Heart right ventricle (tissue), 16 donors: ENCODE measurements at places on chromosomes 11 and 22. TPM values are rescaled to one million over a fixed set of nuclear protein-coding genes. Genes with fewer than 3 reads are reported as not detected.

Gene CARD10
- 7.9 TPM for total RNA-seq

Gene CRACR2B
- total RNA-seq, result 12.4 TPM

DNA sequence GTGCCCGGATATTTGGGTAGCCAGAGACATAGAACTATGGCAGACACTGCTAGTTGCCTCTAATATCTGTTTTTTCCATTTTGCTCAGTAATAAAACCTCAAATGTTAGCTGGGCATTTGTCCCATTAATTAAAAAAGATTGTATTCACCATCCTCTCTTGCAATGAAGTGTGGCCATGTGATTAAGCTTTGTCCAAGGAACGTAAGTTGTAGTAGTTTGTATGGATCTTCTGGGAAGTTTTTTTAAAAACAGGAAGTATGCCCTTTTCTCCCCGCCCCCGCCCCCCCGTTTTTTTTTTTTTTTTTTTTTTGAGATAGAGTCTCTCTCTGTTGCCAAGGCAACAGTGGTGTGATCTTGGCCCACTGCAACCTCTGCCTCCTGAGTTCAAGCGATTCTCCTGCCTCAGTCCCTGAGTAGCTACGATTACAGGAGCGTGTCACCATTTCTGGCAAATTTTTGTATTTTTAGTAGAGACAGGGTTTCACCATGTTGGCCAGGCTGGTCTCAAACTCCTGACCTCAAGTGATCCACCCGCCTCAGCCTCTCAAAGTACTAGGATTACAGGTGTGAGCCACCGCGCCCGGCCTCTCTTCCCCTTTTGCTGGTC, 1.7 kb upstream of the TMEM135 start:
- no peak for DNase-seq

- no peak for DNase-seq
Measured at GRCh38 chr11:134558916-134559601, 147.0 kb upstream of the B3GAT1 start.

GRCh38 chr22:47624252-47625012, 862.0 kb downstream of the TBC1D22A start:
- no peak for DNase-seq
